ENCODE measurements at places on chromosomes 6 and 20.
A peak's percentile ranks its signal among the peaks of the same experiment; 100 is the strongest.

- peak; percentile 14 for DNase-seq
- peak overlapping the region; percentile 90 for H3K27ac ChIP-seq
- peak overlapping the region; percentile 72 for H3K4me3 ChIP-seq
- peaks cover 28% of the 10 kb centered on the region for H3K4me1 ChIP-seq
These were observed 8.0 kb upstream of the NKX2-2 start for GRCh38 chr20:21521596-21522480.

- H3K36me3 ChIP-seq = peaks cover 2% of the 10 kb centered on the region
- no peak for DNase-seq
- no peaks in the 10 kb centered on the region for H3K4me1 ChIP-seq
- no peak overlapping the region for H3K27ac ChIP-seq
- no peaks in the 10 kb centered on the region for H3K27me3 ChIP-seq
These were observed 22.3 kb upstream of the AVP start for GRCh38 chr20:3106658-3107463.

DNA sequence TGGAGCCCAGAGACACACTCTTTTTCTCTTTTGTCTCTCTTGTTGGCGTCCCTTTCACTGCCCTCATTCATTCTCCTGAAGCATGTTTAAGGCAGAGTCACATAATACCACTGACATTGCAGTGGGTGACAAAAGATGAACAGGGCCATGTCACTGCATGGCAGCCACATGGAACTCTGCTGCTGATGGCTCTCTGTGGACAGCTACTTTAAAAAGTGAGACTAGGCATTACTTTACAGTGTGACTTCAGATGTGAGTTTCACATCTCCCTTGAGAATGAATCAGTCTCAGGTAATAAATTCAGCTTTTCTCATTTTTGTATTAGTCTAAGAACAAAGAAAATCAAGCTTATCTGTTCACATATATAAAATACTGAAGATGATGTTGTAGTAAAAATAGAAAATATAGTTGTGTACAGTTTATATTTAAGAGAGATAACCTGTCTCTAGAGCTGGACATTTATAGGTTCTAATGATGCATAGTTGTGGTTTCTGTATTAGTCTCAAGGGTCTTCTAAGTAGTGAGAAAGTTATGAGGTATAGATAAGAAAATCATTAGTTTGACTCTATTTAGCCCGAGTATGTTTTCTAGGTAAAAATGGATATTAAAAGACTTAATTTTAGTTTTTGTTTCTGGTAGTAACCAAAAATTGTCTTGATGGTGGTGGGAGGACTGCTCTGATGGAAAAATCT lies 6.1 kb downstream of the MRS2 start:
- no peak for DNase-seq
- H3K27ac ChIP-seq = peak overlapping the region; percentile 41
- H3K36me3 ChIP-seq = peaks cover 21% of the 10 kb centered on the region
- no peak overlapping the region for H3K4me3 ChIP-seq

- no peak overlapping the region for H3K27ac ChIP-seq
- no peaks in the 10 kb centered on the region for H3K27me3 ChIP-seq
- no peaks in the 10 kb centered on the region for H3K36me3 ChIP-seq
These were observed 86.4 kb upstream of the CLDN20 start for GRCh38 chr6:155177363-155177961.

- H3K27me3 ChIP-seq = no peaks in the 10 kb centered on the region
- no peaks in the 10 kb centered on the region for H3K36me3 ChIP-seq
- H3K4me1 ChIP-seq = no peaks in the 10 kb centered on the region
- H3K27ac ChIP-seq = no peak overlapping the region
- no peak overlapping the region for H3K4me3 ChIP-seq
These were observed 582.0 kb downstream of the PKHD1 start for GRCh38 chr6:51505434-51505833.

Measured in progenitor cell of endocrine pancreas (in vitro differentiated cells).